ENCODE measurements at places on chromosomes 11 and 22. TPM values are rescaled to one million over a fixed set of nuclear protein-coding genes. Genes with fewer than 3 reads are reported as not detected.

Gene OLFML1
- total RNA-seq = 14.9 TPM

Gene VSIG10L2
- 0.18 TPM for total RNA-seq

Gene KCNK4
- total RNA-seq = not detected

Gene CRYBA4
- not detected for total RNA-seq

Gene SELENOM
- 26.6 TPM for total RNA-seq

Gene BARX2
- total RNA-seq = 0.74 TPM

Gene GRIA4
- total RNA-seq = 0.12 TPM

Gene TPH1
- 0.74 TPM for total RNA-seq

Gene BAIAP2L2
- 0.49 TPM for total RNA-seq

Gene CASP5
- total RNA-seq = 1.6 TPM

Gene GGT5
- total RNA-seq = 92.0 TPM

Gene NCR3LG1
- total RNA-seq = 1.3 TPM

Gene SLC16A8
- total RNA-seq = 0.64 TPM

Gene RIMBP3C
- total RNA-seq = 0.40 TPM

Gene TSPAN18
- total RNA-seq = 40.7 TPM

Gene FOLH1
- 1.5 TPM for total RNA-seq

Gene UPB1
- 2.1 TPM for total RNA-seq

Gene SPON1
- total RNA-seq = 98.6 TPM

Gene AIFM3
- 0.48 TPM for total RNA-seq

Gene ART1
- 0.68 TPM for total RNA-seq

Gene NLRP10
- total RNA-seq = not detected

Gene TRIM29
- 26.6 TPM for total RNA-seq

Gene MMP7
- 30.4 TPM for total RNA-seq

Gene CENATAC
- 47.1 TPM for total RNA-seq

Gene TEX54
- total RNA-seq = not detected

Gene HTR3A
- 0.43 TPM for total RNA-seq

Gene MS4A8
- total RNA-seq = 45.9 TPM

Gene KCNQ1OT1
- 2.9 TPM for total RNA-seq

Gene POTEH
- not detected for total RNA-seq

Gene CRYBB3
- not detected for total RNA-seq

Gene PRSS23
- 19.3 TPM for total RNA-seq

Gene FBLN1
- total RNA-seq = 357 TPM

Gene C11orf86
- total RNA-seq = not detected

Measured in lung (tissue), 17 donors.